ENCODE measurements at places on chromosomes 1 and 21. TPM values are rescaled to one million over a fixed set of nuclear protein-coding genes. Genes with fewer than 3 reads are reported as not detected.

Gene SELL
- total RNA-seq: 2.1 TPM

Gene SLC25A34
- total RNA-seq: 52.8 TPM

Gene EFNA3
- total RNA-seq: 1.1 TPM

Gene SFN
- total RNA-seq: not detected

Gene ZNF648
- not detected for total RNA-seq

Gene C1orf74
- total RNA-seq: 2.0 TPM

Gene ANGPTL1
- total RNA-seq: 6.6 TPM

Gene CELA2B
- total RNA-seq: not detected

Gene MPL
- 0.40 TPM for total RNA-seq

Gene BMP8B
- 0.40 TPM for total RNA-seq

Gene SYT11
- total RNA-seq: 6.6 TPM

Gene LCE1A
- not detected for total RNA-seq

Gene LCE1C
- not detected for total RNA-seq

Gene RAB13
- 55.1 TPM for total RNA-seq

Gene COL16A1
- 16.1 TPM for total RNA-seq

Gene PHLDA3
- 20.4 TPM for total RNA-seq

Gene TMPRSS2
- not detected for total RNA-seq

Gene SPRR5
- total RNA-seq: not detected

Gene VSIG8
- not detected for total RNA-seq

Gene HES3
- not detected for total RNA-seq

Gene CYP4A11
- not detected for total RNA-seq

Gene JUN
- 54.6 TPM for total RNA-seq

Gene TMPRSS3
- not detected for total RNA-seq

Gene HHIPL2
- not detected for total RNA-seq

Gene OR2T35
- total RNA-seq: not detected

Gene PROX1
- 95.0 TPM for total RNA-seq

Gene DCDC2B
- total RNA-seq: not detected

Gene AADACL4
- total RNA-seq: not detected

Gene PRRC2C
- total RNA-seq: 51.7 TPM

Gene FALEC
- total RNA-seq: not detected
